ENCODE measurements at places on chromosomes 7 and 10.
A peak's percentile ranks its signal among the peaks of the same experiment; 100 is the strongest.

- DNase-seq: no peak
Measured at GRCh38 chr7:108697254-108697653, 127.6 kb downstream of the DNAJB9 start.

GRCh38 chr10:130341356-130341755 lies 205.2 kb downstream of the GLRX3 start:
- DNase-seq: no peak

GRCh38 chr10:90378524-90379076 lies 479.2 kb downstream of the HTR7 start:
- DNase-seq: no peak

DNA sequence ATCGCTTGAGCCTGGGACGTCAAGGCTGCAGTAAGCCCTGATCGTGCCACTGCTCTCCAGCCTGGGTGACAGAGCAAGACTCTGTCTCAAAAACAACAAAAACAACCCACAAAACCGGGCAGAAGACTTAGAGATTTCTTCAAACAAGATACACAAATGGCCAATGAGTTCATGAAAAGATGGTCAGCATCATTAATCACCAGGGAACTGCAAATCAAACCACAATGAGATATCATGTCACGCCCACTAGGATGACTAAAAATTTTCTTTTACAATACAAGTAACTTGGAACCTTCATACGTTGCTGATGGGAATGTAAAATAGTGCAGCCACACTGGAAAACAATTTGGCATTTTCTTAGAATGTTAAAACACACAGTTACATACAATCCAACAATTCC lies 77.3 kb upstream of the GRID1 start:
- no peak for DNase-seq

GRCh38 chr7:33563651-33564050 lies 341.7 kb upstream of the BMPER start:
- no peak for DNase-seq

DNA sequence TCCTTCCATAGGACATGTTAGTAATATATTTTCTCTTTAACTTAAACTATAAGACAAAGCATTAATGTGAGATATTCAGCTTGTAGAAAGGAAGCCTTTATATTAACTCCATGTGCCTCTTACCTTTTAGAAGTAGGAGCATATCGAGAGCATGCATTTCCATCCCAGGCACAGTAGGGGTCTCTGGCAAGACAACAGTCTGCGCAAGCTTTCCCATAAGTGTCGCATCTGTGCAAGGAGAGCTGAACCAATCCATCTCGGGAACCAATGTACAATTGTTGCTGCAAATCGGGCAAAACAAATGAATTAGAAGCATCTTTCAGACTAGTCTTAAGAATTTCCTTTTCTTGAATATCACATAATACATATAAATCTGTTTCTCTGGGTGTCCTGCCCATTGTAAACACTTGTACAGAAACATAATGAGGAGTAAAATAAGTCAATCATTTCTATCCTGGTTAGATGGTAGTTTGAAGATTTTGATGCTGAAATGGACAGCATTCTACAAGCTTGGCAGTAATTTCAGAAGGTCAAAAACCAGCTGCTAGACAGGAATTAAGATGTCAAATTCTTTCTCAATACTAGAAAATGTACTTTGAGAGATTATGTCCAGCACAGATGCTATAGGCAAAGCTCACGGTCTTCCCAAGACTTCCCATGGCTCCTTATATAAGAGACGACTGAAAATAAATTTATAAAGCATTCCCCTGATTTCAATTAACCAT lies 171.8 kb downstream of the SEMA3D start:
- DNase-seq: no peak

DNA sequence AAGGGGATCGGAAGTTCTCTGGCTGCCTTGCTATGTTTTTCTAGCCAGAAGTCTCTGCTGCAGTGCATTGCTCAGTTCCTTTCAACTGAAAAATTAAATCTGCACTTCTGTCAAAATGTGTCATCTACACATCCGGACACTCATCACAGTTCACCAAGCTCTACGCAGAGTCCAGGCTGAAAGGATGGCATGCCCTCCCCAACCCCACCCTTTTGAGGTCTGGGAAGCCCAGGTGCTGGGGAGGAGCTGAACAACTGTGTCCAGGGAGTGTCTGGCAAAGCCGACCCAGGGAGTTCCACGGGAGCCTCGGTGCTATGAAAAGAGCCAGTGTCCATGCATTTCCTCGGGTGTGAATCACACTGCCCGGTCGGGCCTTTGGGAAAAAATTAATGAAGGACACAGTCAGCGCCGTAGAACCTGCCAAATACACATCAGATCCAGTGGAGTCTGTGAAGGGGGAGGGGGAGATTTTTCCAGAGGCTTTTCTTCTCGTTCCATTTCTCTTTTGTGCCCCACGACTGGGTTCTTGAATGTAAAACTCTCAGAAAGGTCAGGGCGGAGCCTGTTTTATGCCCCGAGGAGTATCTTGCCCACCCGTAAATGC lies 757 bp upstream of the PALS2 start:
- DNase-seq: peak; percentile 63

DNA sequence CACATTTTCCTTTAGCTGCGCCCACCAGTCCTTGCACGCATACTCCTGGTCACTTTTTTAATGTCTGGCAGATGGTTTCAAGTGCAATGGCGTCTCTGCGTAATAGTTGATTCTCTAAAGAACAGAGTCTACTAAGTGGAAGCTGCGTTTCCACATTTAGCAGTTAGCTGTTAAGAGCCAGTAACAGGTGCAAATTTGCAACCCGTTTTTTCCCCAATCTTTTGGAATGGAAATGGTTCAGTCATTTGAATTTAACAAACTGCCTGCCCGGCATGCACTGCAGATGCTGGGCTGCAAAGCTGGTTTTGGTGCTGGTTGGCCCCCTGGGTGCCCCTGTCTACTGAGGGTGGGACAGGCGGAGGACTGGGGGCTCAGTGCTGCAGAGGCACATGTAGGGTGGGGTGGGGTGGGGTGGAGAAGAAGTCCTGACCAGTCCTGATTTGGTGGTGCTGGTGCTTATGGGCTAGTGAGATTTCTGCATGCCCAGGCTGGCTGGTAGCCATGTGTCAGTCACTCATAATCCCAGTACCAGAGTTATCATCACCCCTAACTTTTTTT lies 43.9 kb downstream of the CUX1 start:
- DNase-seq: no peak

- no peak for DNase-seq
Measured at GRCh38 chr7:114949231-114949630, 27.3 kb downstream of the MDFIC start.

DNA sequence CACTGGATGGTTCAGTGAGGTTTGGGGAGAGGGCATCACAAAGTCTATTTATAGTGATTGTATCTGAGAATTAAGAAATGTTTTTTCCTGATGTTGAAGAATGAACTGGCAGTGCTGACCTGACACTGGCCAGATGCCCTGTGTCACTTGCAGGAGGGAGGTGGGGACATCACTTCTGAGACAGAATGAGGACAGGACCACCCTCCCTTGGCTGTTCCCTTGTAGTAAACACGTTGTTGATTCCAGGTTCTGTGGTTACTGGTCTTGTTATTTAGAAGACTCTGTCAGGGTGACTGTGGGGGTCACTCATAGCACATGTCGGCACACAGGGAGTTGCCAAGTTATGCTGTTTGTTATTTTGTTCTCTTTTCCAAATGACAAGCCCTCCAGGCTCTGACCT lies 126.4 kb downstream of the ADCY1 start:
- DNase-seq: peak; percentile 55

DNA sequence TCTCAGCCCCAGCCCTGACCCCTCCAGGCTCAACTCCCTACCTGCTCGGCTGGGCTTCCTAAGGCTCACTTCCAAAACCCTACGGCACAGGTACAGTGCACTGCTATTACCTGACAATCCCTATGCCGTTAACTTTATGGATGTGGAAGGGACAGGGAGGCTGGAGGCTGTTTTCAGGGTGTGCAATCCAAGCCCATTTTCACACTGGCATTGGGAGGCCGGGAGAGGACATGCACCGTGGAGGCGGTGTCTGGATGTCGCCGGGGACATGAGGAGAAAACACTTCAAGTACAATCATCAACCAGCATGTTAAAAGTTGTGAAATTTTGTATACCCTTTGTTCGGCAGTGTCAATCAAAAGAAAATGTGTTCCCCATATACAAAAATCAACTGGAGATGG lies 80.1 kb downstream of the MAD1L1 start:
- no peak for DNase-seq

GRCh38 chr10:1679821-1680650 lies 57.3 kb downstream of the ADARB2 start:
- DNase-seq: no peak

DNA sequence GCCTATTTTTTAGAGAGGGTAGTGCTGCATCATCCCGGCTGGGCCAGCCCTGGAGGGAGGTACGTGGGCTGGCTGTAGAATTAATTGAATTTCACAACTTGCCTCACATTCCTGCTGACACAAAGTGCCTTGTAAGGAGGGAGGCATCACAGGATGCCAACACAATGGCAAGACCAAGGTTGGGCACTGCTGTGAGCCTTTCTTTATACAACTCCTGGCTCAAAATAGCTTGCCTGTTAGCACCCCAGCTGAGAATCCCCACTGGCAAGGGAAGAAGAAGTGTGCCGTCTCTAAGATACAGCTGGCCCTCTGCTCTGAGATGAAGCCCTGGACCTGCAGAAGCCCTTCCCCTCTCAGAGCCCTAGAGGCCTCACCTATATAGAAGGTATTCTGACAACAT lies 873.9 kb downstream of the GRID1 start:
- no peak for DNase-seq

- DNase-seq: no peak
Measured at GRCh38 chr7:148084138-148084537, 506.4 kb upstream of the C7orf33 start.

DNA sequence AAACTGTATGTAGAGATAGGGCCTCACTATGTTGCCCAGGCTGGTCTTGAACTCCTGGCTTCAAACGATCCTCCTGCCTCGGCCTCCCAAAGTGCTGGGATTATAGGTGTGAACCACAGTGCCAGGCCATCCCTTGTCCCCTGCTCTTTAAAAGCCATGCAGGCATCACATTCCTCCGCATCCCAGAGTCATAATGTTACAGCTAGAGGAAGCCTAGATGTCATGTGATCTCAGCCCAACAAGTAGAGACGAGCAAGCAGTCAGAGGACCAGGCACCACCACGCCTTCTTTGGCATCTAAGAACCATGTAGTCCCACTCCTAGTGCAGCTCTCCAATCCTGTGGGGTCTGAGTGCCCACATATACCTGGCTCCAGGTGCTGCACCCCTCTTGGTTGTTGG lies 13.1 kb downstream of the PODXL start:
- peak; percentile 28 for DNase-seq

- DNase-seq: no peak
Measured at GRCh38 chr7:143205560-143206293, 16.1 kb upstream of the TAS2R40 start.

DNA sequence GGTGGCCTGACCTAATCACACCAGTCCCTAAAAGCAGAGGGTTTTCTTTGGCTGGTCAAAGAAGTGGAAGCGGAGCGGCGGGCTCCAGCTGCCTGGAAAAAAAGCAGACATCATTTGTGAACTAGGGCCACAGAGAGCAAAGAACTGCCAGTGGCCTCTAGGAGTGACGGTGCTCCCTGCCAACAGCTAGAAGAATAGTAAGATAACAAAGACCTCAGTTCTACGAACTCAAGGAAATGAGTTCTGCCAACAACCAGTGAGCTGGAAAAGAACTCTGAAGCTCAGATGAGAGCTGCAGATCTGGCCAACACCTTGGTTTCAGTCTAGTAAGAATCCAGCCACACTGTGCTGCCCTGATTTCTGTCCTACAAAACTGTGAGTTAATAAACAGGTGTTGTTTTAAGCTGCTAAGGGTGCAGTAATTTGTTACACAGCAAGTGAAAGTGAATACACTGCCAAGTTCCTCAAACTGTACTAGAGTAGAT lies 178.0 kb downstream of the SRPK2 start:
- no peak for DNase-seq

DNA sequence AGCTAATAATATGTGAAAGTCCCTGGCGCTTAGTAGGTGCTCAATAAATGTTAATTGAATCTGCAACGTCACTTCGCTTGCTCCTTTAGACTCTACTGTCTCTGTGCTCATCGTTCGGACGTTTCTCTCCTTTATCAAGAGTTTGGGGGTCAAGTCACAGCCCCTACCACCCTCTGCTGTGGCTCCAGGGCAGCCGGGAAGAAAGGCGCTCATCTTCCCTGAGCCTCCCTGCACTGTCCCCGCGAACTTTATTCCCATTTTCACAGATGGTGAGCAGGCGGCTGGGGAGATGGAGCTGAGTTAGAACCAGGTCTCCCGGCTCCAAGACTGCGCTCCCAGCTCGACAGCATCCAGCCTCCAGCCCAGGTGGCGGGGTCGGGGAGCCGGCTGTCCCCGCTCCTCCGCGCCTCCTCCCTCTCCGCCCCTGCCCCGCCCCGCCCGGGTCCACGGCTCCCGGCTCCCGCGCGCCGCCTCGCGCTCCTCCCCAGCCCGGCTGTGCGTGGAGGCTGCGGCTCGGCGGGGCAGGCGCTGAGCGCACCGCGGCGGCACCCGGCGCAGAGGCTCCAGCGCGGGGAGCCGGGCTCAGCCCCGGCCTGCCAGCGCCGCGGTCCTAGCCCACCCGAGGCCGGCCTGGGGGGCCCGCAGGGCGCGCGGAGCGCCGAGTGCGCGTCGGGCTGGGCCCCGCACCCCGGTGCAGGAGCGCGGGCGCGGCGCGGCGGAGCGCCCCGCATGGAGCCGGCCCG lies at the start of gene CLEC2L:
Gene CLEC2L, plus strand, starts transcription at position 487 of the 743 bp plus-strand sequence. Its CDS starts 243 bp downstream, at position 730.
- DNase-seq: no peak

DNA sequence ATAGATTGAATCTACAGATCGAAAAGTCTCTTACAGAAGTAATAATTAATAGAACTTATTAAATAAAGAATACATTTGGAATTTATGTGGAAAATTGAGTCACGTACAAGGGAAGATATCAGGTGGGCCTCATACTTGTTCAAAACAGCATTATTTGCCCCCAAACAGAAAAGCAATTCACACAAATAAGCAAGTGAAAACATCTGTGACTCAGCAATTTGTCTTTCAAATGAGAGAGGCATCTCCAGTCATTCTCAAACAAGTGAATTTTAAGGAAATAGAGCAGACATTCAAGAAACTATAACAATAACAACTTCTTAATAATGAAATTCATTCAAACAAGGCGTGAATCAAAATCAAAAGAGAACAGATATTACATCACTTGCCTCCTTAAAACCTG lies 50.1 kb downstream of the SEMA3A start:
- DNase-seq: no peak

DNA sequence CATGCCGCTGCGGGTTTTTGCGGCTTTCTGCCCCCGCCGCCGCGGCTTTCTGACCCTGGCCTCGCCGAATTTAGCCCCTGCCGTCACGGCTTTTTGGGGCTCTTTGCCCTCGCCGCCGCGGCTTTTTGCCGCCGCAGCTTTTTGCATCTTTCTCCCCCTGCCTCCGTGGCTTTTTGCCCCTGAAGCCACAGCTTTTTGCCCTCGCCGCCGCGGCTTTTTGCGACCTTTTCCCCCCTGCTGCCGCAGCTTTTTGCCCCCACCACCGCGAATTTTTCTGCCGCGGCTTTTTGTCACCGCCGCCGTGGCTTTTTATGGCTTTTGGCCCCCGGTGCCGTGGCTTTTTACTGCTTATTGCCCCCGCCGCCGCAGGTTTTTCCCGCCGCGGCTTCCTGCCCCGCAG lies 636.5 kb downstream of the ZNF716 start:
- peak; percentile 33 for DNase-seq

DNA sequence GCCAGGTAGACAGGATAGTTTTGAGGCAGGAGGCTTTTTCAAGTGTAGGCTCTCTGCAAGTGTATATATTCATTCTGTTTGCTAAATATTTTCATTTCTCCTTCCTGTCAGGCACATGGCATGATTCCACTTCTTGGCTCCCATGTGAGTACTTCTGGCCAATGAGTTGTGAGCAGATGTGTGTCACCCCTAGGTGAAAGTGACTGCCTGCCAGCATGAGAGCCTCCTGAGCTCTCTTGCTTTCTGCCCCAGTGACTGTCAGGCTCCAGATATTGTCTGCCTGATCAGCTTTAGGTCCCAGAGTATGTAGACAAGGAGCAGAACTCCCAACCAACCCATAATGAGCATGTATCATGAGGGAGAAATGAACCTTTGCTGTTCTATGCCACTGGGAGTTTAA lies 257.6 kb upstream of the NPY start:
- no peak for DNase-seq

All from upper lobe of right lung (tissue), 1 donor.